IMR-90 (cell line): ENCODE measurements at places on chromosomes 1 and 21. TPM values are rescaled to one million over a fixed set of nuclear protein-coding genes. Genes with fewer than 3 reads are reported as not detected.

TRMT1L gene
- 21.9 and 25.3 TPM in 2 replicates for total RNA-seq

ADCY10 gene
- under 0.01 TPM in 2 replicates for total RNA-seq

- DNase-seq = no peak
Observed at GRCh38 chr1:41161846-41162245, 80.3 kb downstream of the SCMH1 start.

- DNase-seq = no peak
Observed at GRCh38 chr1:64437453-64437852, 32.5 kb upstream of the CACHD1 start.

- DNase-seq = no peak
Observed at GRCh38 chr1:190975827-190976226, 498.2 kb upstream of the BRINP3 start.

DNA sequence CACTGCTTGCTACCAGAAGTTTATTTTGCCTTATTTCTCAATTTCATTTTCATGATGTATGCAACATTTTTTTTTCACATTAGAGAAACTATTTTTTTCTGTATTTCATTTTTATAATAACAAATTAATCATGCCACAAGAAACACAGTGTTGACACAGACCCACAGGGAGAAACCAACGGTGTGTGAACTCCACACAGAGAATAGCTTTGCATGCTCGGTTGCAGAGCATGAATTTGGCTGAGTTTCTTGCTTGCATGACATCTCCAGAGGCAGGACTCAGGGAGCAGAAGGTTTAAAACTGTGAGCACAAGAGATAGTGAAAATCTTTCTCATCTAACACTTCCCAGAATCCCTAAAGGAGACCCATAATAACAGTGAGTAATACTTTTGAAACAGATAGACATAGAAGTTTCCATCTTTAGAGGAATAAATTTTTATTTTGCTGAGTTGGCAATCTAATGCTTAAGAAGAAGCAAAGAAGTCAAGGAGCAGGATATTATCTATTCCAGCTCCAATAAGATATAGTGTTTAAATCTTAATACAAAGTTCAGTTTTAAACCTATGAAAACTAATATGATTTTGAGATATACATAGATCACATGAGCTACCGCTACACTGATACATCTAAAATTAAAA lies 890.9 kb downstream of the MRPL39 start:
- DNase-seq = no peak
